Muscle of leg (tissue), 16 donors: ENCODE measurements at places on chromosomes 12 and 14. TPM values are rescaled to one million over a fixed set of nuclear protein-coding genes. Genes with fewer than 3 reads are reported as not detected.

Gene EMC9
- polyA plus RNA-seq = 39.6 TPM

- DNase-seq = no peak
These were observed 463 bp downstream of the COA8 start for GRCh38 chr14:103563226-103563620.

Gene GZMB
- 0.45 TPM for polyA plus RNA-seq

GRCh38 chr12:121214855-121215745 is 5.2 kb downstream of the P2RX4 start:
- DNase-seq = peak; percentile 78

DNA sequence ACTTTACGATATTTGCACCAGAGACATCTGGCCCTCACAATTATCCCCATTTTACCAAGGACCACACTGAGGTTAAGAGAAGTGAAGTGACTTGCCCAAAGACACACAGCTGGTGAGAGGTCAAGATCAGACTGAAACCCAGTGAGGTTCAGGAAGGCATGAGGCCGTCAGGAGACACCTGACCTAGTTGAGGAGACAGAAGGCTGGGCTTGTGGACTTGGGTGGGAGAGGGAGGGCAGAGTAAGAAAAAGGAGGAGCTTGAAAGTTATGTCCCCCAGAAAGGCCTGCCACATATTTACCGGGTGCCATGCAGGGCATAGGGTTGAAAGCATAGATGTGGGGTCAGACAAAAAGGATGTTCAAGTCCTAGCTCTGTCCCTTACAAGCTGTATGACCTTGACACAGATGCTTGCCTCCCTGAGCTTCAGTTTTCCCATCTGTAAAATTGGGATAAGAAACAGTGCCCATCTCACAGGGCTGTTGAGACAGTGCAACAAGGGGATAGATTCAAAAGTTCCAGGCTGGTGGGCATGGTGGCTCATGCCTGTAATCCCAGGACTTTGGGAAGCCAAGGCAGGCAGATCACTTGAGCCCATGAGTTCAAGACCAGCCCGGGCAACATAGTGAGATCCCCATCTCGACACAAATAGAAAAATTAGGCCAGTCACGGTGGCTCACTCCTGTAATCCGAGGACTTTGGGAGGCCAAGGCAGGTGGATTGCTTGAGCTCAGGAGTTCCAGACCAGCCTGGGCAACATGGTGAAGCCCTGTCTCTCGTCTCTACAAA is 6.4 kb downstream of the SELPLG start:
- no peak for DNase-seq

Gene TEX52
- polyA plus RNA-seq = 1.1 TPM

Gene PACS2
- polyA plus RNA-seq = 89.3 TPM

DNA sequence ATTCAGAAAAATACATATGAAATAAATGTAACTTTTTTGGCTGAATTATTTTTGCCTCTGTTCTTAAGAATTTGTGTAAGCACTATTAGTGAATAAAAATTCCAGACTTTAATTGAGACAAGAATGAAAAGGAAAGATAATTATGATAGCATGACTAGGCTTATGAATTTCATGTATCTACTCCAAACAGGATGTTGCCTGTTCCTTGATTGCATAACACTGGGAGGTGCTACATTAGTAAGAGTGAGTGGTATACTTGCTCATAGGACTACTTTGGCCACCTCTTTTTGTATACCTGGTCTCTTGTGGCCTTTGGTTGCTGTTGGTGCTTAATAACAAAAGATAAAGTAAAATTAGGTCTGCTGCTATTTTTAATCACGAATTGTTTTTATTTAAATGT is 112.8 kb downstream of the NAV3 start:
- peak; percentile 48 for DNase-seq

DNA sequence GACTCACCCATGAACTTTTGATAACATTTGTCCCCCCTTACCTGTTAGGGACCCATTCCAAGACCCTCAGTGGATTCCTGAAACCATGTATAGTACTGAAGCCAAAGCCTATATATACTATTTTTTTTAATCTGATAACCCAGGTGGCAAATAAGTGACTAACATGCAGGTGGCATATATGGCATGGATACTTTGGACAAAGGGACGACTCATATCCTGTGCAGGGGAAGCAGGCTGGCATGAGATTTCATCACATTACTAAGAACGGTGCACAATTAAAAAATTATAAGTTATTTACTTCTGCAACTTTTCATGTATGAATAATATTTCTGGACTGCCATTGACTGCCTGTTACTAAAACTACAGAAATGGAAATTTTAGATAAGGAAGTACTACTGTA is 880.1 kb upstream of the FBXO33 start:
- no peak for DNase-seq

Gene SLC38A6
- polyA plus RNA-seq = 12.3 TPM

GRCh38 chr14:103713304-103714062 is 1.8 kb downstream of the XRCC3 start:
- no peak for DNase-seq

Gene KITLG
- polyA plus RNA-seq = 13.9 TPM

DNA sequence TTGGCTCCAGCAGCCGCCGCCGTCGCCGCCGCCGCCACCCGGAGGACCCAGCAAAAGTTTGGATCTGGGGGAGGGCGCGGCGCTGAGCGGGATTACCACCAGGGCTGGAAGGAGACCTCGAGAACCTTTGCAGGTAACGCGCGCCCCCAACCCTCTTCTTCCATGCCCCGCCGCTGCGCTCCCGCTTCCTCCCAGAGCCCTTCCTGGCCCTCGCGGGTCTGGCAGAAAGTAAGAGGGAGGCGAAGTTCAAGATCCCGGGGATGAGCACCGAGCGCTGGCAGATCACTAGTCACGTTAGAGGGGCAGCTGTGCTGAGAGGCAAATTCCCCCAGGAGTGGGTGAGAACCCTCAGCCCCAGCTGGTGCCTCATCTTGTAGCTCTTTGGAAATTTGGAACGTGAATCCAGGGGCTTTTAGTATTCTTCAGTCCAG is 3.9 kb downstream of the FLRT2 start:
- peak; percentile 66 for DNase-seq

- DNase-seq = no peak
These were observed 15.0 kb downstream of the GSG1 start for GRCh38 chr12:13088496-13088895.

Gene CD4
- 9.7 TPM for polyA plus RNA-seq

Gene TGM1
- polyA plus RNA-seq = 0.94 TPM

DNA sequence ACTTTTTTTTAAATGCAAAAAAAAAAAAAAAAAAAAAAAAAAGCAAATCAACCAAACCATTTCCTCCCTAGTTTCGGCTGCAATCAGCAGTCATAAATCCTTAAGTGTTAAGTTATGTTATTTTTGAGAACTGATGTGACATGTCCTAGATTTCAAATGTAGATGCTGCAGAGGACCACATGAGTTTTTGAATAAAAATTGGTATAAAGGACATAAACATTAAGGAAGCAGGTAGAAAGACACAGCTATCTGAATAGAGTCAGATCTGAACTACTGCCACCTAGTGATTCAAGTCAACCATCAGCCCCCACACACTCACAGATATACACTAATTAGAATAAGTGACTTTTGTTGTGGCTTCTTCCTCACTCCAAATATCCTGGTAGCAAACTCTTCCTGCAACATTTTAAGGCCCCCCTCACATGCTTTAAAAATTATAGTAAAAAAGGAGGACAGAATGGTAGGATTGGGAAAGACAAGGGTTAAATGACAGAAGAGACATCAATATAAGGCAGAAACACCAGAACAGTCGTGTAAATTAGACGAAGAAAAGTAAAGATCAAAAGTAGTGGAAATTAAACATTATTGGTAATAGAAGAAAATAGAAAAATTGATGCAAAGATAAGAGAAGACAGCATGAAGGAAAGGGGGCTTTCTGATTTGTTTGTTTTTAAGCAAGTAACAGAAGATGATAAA is 394.5 kb upstream of the ATP2B1 start:
- peak; percentile 32 for DNase-seq

DNA sequence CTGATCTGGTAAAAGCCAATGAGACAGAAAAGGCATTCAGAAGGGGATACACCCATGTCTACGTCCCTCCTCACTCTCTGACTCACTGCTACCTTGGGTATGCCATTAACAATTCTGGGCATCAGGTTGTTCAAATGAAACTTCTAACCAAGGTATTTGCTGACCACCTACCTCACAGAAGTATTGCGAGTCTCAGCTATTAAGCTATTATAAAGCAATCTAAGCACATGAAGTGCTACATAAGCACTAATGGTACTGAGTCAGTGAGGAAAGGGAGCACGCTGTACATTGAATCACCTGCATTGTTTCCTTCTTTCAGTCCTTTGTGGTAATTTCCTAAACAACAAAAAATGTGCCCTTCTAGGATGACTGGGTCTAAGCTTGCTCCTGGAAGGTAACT is 62.8 kb upstream of the CCDC91 start:
- DNase-seq = no peak

Gene CCDC184
- polyA plus RNA-seq = 0.82 TPM

- no peak for DNase-seq
These were observed 116.9 kb upstream of the ATF1 start for GRCh38 chr12:50647031-50647430.

Gene LTBP2
- polyA plus RNA-seq = 4.9 TPM

Gene CLEC2B
- polyA plus RNA-seq = 1.5 TPM

Gene PPP1R36
- polyA plus RNA-seq = 0.73 TPM

DNA sequence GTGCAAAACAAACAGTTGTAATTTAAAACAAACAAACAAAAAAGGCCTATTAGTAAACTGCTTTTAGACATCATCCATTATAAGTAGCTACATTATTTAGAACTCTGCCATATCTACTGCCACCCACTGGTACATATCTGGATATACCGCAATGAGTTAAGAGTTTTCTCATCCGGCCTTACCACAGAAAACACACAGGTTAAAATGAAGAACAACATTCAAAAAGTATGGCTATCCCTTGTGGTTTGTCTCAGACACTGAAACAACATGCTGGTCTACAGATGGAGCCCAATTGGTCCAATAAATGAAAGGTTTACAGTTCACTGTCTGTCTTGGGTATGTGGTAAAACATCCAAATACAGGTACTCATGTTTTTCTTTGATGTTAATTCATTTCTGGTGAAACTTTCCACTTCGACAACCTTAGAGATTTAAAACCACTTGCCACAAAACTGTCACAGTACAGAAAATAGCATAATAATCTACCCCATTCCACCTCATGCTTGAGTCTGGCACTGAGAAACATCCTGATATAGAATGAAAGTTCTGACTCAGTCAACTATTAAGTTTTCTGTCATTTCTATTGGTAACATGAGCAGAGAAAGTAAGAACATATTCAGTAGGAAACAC is 354.3 kb downstream of the CEP128 start:
- peak; percentile 24 for DNase-seq

Gene ADAM21
- polyA plus RNA-seq = 0.50 TPM

GRCh38 chr14:103675957-103676356 is 39.3 kb downstream of the XRCC3 start:
- no peak for DNase-seq

Gene GDF3
- not detected for polyA plus RNA-seq

- no peak for DNase-seq
These were observed 6.6 kb downstream of the LRRC9 start for GRCh38 chr14:59926534-59926933.

Gene SYNDIG1L
- polyA plus RNA-seq = not detected

GRCh38 chr14:63478437-63478852 is 64.7 kb downstream of the PPP2R5E start:
- DNase-seq = no peak

DNA sequence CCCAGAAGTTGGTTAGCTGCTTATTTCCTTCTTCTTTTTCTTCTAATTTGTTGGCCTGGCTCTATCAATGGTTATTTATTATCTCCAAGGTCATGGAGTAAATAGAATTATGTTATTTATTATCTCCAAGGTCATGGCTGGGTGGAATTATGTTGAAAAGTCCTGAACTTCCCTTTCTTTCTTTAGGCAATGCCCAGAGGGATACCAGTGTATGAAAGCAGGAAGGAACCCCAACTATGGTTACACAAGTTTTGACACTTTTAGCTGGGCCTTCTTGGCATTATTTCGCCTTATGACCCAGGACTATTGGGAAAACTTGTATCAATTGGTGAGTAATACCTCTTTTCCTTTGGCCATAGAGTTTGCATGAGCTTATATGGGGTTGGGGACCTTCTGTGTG is 111.6 kb downstream of the SCN8A start:
- DNase-seq = no peak

DNA sequence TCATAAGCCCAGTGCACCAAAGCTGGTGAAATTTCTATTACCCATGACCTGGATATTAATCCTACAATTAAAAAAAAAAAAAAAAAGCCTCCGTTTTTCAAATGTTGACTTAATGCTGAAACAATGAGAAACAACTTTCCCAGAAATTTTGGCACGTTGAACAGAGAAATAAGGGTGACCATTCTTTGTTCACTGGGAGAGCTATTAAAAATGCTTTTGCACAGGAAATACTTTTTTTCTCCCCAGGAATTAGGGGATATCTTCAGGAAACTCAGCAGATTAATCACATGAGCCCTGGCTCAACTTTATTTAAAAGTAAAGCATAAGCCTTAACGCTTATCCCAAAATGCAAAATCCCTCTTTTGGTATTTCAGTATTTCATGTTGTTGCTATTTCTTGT is 54.8 kb upstream of the FLRT2 start:
- DNase-seq = peak; percentile 67

DNA sequence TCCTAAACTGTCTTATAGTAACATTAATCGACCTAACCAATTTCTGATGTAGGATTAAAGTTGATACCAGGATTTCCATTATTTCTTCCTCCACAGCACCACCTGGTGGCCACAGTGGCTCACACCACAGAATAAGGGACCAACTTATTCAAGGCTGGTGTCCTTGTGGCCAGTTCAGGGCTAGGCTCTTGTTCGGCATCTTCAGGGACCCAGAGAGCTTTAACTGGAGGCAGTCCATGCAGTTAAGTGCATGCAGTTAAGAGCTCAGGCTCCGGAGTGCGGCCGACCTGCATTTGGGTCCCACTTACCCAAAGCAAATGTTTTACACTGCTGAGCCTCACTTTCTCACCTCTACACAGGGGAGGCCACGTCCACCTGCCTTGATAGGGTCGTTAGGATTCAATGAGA is 42.0 kb upstream of the GPR68 start:
- DNase-seq = peak; percentile 77

GRCh38 chr12:92665496-92665895 is 37.3 kb upstream of the PLEKHG7 start:
- no peak for DNase-seq

GRCh38 chr12:3543826-3544225 is 52.8 kb downstream of the PRMT8 start:
- DNase-seq = no peak

Gene SERPINA4
- polyA plus RNA-seq = not detected

- peak; percentile 76 for DNase-seq
These were observed 13.5 kb downstream of the CPSF2 start for GRCh38 chr14:92135269-92135668.
